ENCODE measurements at places on chromosomes 2 and 18. TPM values are rescaled to one million over a fixed set of nuclear protein-coding genes. Genes with fewer than 3 reads are reported as not detected.
A peak's percentile ranks its signal among the peaks of the same experiment; 100 is the strongest.

CNRIP1 gene
- not detected for total RNA-seq

DNA sequence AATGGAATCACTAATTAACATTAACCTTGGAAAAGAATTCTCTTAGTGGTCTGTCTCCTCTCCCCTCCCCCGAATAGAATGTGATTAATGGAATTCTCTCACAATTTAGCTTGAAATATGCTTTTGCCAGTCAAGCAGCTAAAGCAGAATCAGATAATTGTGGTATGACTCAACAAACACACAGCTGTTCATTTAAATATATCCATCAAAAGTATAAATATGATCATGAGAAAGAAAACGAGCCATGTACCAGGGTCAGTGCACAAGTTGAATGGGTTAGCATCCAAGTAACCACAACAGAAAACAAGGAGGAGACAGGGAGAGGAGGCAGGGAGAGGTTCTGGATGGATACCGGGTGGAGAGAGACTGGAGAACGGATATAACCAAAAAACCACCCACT, 66.9 kb downstream of the ACVR1 start:
- peaks cover 28% of the 10 kb centered on the region for H3K36me3 ChIP-seq
- H3K4me1 ChIP-seq, result peaks cover 8% of the 10 kb centered on the region
- H3K4me3 ChIP-seq, result no peak overlapping the region
- H3K27me3 ChIP-seq, result no peaks in the 10 kb centered on the region

ANKRD29 gene
- not detected for total RNA-seq

DNA sequence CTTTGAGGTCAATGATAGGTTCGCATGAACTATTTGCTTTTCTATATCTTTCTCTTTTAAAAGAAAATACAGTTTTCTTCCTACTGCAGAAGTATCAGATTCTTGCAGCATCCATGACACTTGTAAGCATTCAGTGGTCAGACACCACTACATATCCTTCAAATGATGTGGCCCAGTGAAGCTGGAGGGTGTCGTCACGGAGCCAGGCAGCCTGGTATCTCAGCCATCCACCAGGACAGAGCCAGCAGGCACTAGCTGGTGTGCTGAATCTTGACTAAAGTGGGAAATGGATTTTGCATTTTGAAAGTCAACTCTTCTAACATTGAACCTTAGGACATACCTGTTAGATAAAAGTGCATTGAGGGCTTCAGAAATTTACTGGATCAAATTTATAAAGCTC, 5.4 kb downstream of the KLHL14 start:
- H3K36me3 ChIP-seq, result no peaks in the 10 kb centered on the region
- peaks cover 14% of the 10 kb centered on the region for H3K4me1 ChIP-seq
- DNase-seq, result no peak

DOK6 gene
- total RNA-seq, result not detected

DNA sequence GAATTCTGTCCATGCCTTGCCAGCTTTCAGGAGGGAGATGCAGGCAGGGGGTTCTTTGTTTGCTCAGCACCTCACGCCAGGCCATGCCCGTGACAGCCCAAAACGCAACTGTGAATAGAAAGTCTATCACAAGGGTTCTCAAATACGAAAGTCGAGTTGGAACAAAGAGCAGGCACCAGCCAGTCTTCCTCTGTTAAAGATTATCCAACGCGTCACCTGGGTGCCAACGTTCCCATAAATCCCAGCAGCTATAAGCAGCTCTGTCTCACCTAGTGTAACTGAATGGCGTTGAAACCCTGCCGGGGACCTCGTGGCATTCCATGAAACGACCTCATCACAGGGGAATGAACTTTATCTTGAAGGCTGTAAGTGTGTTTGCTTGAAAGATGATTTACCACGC, 84.8 kb upstream of the GATA6 start:
- no peaks in the 10 kb centered on the region for H3K27me3 ChIP-seq
- H3K4me1 ChIP-seq, result no peaks in the 10 kb centered on the region
- no peak overlapping the region for H3K4me3 ChIP-seq
- DNase-seq, result no peak
- H3K36me3 ChIP-seq, result no peaks in the 10 kb centered on the region

LYPD6B gene
- not detected for total RNA-seq

DNA sequence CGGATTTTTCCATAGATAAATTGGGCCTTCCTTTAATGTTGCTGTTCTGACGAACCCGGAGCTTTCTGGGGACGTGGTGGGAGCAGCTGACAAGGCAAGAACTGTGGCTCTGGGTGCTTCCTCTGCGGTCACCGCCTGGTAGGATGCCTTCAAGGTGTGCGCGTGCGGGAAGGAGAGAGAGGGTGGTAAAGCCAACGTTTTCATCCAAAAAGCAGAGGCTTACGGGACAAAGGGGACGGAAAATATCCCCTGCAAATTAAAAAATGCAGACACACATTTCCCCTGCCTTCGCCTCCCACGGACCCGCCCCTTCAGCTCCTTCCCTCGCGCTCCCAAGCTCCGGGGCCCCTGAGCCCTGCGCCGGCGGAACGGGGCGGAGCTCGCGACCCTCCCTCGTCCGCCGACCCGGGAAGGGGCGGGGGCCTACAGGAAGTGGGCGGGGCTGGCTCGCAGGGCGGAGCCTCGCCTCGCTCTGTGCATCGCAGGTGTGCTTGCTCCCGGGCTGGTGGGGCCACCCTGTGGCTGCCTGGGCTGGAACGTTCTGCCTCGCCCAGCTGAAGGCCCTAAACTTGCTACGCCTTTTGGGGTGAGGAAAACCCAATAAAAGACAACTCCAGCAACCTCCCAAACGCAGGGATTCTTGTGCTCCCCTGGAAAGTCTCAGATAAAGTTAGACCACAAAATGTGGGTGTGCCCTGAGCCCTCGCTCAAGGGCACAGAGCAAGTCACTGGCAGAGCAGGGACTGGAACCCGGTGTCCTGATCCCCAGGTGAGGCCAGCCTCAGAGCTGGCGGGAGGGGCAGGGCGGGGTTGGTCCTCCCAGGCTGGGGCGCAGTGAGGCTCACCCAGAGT, 25.4 kb upstream of the SLC66A3 start:
- peaks cover 21% of the 10 kb centered on the region for H3K4me1 ChIP-seq
- no peaks in the 10 kb centered on the region for H3K36me3 ChIP-seq
- peak; percentile 89 for DNase-seq
- peak overlapping the region; percentile 71 for H3K27ac ChIP-seq
- peak overlapping the region; percentile 57 for H3K4me3 ChIP-seq

DNA sequence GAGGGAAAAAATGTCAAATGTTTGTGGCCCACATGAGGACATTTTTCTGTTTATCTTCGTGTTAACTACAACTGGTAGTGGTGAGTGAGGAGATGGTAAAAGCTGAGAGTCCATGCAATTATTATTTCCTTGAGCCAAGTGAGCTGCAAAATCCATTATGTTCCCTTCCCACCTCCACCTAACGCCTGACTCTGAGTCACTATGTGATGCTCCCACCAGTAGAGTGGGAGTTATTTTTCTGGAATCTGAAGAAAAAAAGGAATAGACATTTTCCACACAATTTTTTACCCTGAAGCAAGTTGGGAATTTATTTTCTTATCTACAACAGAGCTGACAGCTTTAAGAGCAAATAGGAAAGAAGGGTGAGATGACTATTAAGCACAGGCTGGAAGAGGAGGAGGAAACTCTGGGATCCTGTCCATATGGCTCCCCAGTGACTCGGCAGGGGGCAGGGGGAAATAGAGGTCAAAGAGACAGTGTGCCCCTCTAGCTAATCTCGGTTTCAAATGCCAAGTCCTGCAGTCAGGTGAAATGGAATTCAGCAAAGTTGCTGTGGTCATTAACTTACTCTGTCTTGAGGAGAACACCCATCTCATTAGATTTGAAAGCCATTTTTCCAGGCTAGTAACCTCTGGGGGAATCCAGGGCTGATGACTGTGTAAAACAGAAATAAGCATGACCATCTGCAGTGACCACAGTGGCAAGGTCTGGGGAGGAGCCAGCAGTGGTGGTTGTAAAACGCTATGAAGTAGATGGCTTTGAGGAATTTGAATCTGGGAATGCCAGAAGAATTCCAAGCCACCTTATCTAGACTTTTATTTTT, 463.9 kb downstream of the STK39 start:
- H3K4me1 ChIP-seq, result no peaks in the 10 kb centered on the region
- H3K27ac ChIP-seq, result no peak overlapping the region
- H3K27me3 ChIP-seq, result no peaks in the 10 kb centered on the region
- H3K36me3 ChIP-seq, result no peaks in the 10 kb centered on the region

OR6B2 gene
- total RNA-seq, result not detected

- H3K27ac ChIP-seq, result no peak overlapping the region
- no peaks in the 10 kb centered on the region for H3K36me3 ChIP-seq
Observed at GRCh38 chr2:111947219-111947618, 48.8 kb downstream of the MERTK start.

ZEB2 gene
- total RNA-seq, result 4.9 TPM

- H3K27ac ChIP-seq, result no peak overlapping the region
- H3K4me3 ChIP-seq, result no peak overlapping the region
- no peaks in the 10 kb centered on the region for H3K36me3 ChIP-seq
- DNase-seq, result no peak
- no peaks in the 10 kb centered on the region for H3K27me3 ChIP-seq
Observed at GRCh38 chr2:98390571-98391476, 44.6 kb downstream of the CNGA3 start.

BIN1 gene
- total RNA-seq, result 51.1 TPM

GRCh38 chr2:108829578-108830310, 43.2 kb downstream of the CCDC138 start:
- H3K4me3 ChIP-seq, result no peak overlapping the region
- H3K27ac ChIP-seq, result no peak overlapping the region
- peaks cover 4% of the 10 kb centered on the region for H3K36me3 ChIP-seq
- no peaks in the 10 kb centered on the region for H3K27me3 ChIP-seq
- DNase-seq, result no peak

MC4R gene
- total RNA-seq, result not detected

DNA sequence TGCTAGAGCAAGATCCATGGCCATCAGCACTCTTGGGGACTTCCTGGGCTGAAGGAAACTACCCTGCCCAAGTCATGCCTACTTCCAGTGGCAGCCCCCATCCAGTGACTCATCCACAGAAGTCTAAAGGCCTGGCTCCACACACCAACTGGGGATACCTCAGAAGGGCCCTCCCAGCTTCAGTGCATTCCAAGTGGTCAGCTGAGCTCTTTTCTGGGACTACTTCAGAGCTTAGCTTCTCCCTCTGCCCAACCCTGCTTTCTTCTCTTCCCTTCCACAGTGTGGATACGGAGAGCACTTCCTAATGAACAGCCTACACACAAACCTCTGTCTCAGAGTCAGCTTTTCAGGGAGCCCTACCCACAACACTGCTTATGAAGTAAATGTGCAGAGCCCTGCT, 66.5 kb downstream of the CLHC1 start:
- no peak overlapping the region for H3K27ac ChIP-seq
- H3K36me3 ChIP-seq, result no peaks in the 10 kb centered on the region
- H3K4me1 ChIP-seq, result peaks cover 3% of the 10 kb centered on the region
- no peaks in the 10 kb centered on the region for H3K27me3 ChIP-seq
- DNase-seq, result no peak

MALL gene
- 0.38 TPM for total RNA-seq

UGT1A10 gene
- total RNA-seq, result not detected

DNA sequence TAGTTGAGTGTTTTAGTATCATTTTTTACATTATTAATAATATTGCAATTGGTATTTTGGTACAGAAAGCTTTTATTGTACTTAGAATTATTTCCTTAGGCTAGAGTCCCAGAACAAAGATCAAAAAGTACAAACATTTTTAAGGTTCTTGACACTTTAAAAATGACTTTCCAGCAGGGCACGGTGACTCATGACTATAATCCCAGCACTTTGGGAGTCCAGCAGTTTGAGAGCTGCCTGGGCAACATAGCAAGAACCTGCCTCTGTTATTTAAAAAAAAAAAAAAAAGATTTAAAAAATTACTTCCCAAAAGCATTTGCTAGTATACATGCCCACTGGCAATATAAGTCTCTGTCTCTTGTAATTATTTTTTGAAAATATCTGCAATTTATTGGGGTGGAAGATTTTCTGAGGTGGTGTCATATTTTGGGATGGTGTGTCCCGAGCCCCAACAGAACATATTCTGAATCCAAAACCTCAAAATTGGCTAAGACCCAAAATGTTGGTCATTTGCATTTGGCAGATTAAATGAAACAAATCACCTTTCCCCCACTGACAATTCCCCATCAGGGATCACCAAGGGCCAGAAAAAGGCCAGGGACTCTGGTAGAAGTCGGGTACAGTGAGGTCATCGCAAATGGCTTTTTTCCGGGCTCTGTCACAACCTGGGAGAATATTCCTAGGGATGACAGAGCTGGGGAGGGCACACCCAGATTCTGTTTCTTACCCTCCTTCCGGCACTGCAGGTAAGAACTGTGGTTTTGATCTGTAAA, 42.1 kb downstream of the NIFK start:
- H3K36me3 ChIP-seq, result no peaks in the 10 kb centered on the region
- no peak overlapping the region for H3K27ac ChIP-seq
- H3K4me1 ChIP-seq, result peaks cover 15% of the 10 kb centered on the region
- H3K27me3 ChIP-seq, result no peaks in the 10 kb centered on the region

DNAH7 gene
- total RNA-seq, result not detected

- no peak for DNase-seq
- H3K27me3 ChIP-seq, result peaks cover 27% of the 10 kb centered on the region
- no peak overlapping the region for H3K27ac ChIP-seq
Observed at GRCh38 chr2:238163481-238164198, 4.9 kb downstream of the ERFE start.

Data from activated naive CD4-positive, alpha-beta T cell treated with anti-CD3 and anti-CD28 coated beads for 36 hours (primary cell).